OCI-M1 (cell line): ENCODE measurements at places on chromosomes 1 and 21.

- peak; percentile 36 for DNase-seq
Measured at GRCh38 chr1:116501125-116501869, 69.5 kb downstream of the CD58 start.

GRCh38 chr21:35204125-35204524 lies 155.0 kb upstream of the RUNX1 start:
- no peak for DNase-seq

DNA sequence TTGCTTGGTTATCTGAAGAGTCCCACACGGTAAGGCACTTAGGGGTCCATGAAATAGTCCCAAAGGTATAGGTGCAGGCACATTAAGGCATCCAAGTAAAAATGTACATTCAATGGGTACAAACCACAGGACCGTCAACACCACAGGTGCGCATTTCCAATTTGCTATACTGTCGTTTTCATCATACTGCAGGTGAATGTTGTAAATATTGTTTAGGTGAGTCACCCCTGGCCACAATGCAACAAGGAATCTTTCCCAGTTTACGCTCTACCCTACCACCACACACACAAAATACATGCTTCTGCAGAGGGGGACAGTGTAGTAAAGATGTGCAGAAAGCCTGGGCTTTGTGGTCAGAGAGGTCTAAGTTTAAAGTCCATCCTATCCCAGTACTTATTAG lies 13.7 kb downstream of the CADM3 start:
- no peak for DNase-seq

DNA sequence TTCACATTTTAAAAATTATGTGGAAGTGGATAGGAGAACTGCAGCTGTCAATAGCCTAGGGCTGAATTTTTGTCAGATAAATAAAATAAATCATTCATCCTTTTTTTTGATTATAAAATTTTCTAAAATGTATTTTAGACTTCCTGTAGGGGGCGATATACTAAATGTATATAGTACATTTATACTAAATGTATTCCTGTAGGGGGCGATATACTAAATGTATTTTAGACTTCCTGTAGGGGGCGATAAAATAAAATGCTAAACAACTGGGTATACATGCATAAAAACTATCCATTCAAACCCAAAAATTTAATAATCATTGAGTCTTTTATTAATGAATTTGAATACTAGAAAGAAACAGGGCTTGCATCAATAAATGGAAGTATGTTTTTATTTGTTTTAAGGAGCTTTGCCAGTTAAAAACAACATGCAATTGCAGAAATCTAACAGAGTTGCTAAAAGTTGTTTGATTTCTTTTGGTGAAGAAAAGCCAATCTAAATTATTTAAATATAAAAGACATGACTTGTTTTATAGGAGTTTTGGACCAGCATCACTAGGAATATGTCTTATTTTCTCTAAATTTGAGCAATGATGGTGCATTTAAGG lies 31.4 kb downstream of the CLCA1 start:
- peak; percentile 82 for DNase-seq

DNA sequence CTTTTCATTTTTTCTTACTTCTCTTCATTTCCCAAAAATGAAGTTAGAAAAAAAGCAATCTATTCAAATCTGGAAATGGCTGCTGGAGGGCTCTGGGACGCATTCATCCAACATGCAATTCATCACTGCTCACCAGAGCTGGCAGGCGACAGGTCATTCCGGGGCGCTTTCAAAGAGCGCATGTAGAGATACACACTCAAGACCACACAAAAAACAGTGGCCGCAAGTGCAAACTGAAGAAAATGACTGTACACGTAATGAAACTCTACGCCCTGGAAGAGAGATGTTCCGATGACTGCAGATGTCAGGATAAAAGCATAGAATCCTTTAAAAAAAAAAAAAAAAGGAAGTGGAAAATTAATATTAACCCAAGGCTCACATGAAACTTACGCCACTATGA lies 15.5 kb downstream of the LBR start:
- DNase-seq = no peak

DNA sequence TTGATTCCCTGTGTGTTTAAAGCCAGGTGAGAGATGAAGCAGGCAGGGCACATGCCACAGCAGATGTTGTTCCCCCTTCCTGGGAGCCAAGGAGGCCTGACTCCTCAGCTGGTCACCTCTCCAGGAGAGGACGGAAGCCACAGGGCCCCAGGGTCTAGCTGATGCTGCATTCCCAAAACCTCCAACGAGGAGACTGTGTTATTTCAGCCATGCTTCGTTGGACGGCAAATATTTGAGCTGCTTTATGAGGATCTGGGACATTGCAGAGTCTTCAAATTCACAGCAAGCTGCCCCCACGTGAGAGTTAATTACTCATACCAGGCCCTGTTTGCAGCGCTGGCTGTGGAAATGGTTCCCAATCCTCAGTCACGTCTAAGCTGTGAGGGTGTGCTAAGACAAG lies 85.3 kb downstream of the CDC7 start:
- DNase-seq = no peak

- DNase-seq = no peak
Measured at GRCh38 chr1:31289021-31289420, 7.6 kb downstream of the SNRNP40 start.

DNA sequence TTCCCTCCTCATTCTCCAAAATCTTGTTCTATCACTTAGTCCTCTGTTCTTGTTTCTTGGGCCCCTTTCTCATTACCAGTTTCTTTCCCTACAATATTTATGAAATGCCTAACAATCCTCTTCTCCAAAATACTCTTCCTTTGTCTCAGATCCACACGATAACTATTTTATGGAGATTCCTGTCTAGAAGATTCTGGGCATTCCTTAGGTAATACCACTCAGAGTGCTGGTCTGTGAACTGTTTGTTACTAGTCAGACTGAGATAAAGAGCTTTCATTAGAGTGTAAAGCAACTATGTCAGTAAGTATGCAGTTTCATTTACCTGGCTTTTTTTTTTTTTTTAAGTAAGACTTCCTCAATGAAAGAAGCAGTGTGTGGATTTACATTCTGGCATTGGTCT lies 18.1 kb upstream of the RCOR3 start:
- DNase-seq = no peak
